ENCODE measurements at places on chromosomes 3 and 15. TPM values are rescaled to one million over a fixed set of nuclear protein-coding genes. Genes with fewer than 3 reads are reported as not detected.

EPHB1 gene
- total RNA-seq, result 3.2 TPM

CSPG4 gene
- total RNA-seq, result 55.6 TPM

LRRC2 gene
- 29.7 TPM for total RNA-seq

XIRP1 gene
- total RNA-seq, result 1,274 TPM

PARP9 gene
- 14.5 TPM for total RNA-seq

ANKRD63 gene
- 1.3 TPM for total RNA-seq

PAQR5 gene
- total RNA-seq, result 5.0 TPM

FSIP1 gene
- total RNA-seq, result not detected

RETNLB gene
- not detected for total RNA-seq

CLDN18 gene
- total RNA-seq, result 21.0 TPM

NME9 gene
- not detected for total RNA-seq

LRRC31 gene
- not detected for total RNA-seq

C2CD4A gene
- total RNA-seq, result 0.16 TPM

PLA2G4E gene
- total RNA-seq, result not detected

METTL6 gene
- total RNA-seq, result 6.3 TPM

GOLGA8T gene
- total RNA-seq, result 0.39 TPM

ENTPD3 gene
- total RNA-seq, result 0.12 TPM

ERICH6 gene
- not detected for total RNA-seq

RAD51 gene
- total RNA-seq, result not detected

WNT7A gene
- total RNA-seq, result not detected

COPG1 gene
- total RNA-seq, result 88.7 TPM

TJP1 gene
- 86.9 TPM for total RNA-seq

CORO2B gene
- total RNA-seq, result 9.7 TPM

FBXL2 gene
- total RNA-seq, result 2.0 TPM

COL6A5 gene
- not detected for total RNA-seq

TRPM1 gene
- not detected for total RNA-seq

KY gene
- total RNA-seq, result 0.33 TPM

SLC24A5 gene
- total RNA-seq, result not detected
